ENCODE measurements at places on chromosomes 12 and 14. TPM values are rescaled to one million over a fixed set of nuclear protein-coding genes. Genes with fewer than 3 reads are reported as not detected.

SERPINA1 gene
- total RNA-seq = 6.0 TPM

RPS6KL1 gene
- 19.8 TPM for total RNA-seq

HOXC12 gene
- total RNA-seq = not detected

TDRD9 gene
- total RNA-seq = 3.3 TPM

TRPV4 gene
- total RNA-seq = 0.46 TPM

LRP1-AS gene
- total RNA-seq = not detected

SMIM41 gene
- not detected for total RNA-seq

NTF3 gene
- 0.70 TPM for total RNA-seq

CD27 gene
- not detected for total RNA-seq

COX8C gene
- 0.67 TPM for total RNA-seq

FOXG1 gene
- not detected for total RNA-seq

TAS2R46 gene
- total RNA-seq = 0.78 TPM

SERPINA6 gene
- total RNA-seq = not detected

LMO3 gene
- total RNA-seq = 0.38 TPM

RFX4 gene
- not detected for total RNA-seq

CCDC198 gene
- total RNA-seq = not detected

KRT5 gene
- not detected for total RNA-seq

SERPINA12 gene
- not detected for total RNA-seq

LTB4R gene
- 1.8 TPM for total RNA-seq

NXPH4 gene
- total RNA-seq = 20.0 TPM

TGM1 gene
- 0.48 TPM for total RNA-seq

GCN1 gene
- total RNA-seq = 39.8 TPM

NELL2 gene
- total RNA-seq = 1.3 TPM

ANO4 gene
- 0.30 TPM for total RNA-seq

POU6F1 gene
- 9.1 TPM for total RNA-seq

DNAI7 gene
- 0.38 TPM for total RNA-seq

VWF gene
- total RNA-seq = 350 TPM

HOXC5 gene
- not detected for total RNA-seq

RNF212B gene
- total RNA-seq = not detected

SETD3 gene
- 135 TPM for total RNA-seq

HNRNPA1 gene
- 439 TPM for total RNA-seq

NFYB gene
- 31.1 TPM for total RNA-seq

YLPM1 gene
- total RNA-seq = 40.8 TPM

GMFB gene
- total RNA-seq = 29.5 TPM

ENO2 gene
- total RNA-seq = 29.7 TPM

ARID2 gene
- 24.2 TPM for total RNA-seq

SLC8A3 gene
- 0.19 TPM for total RNA-seq

IL23A gene
- total RNA-seq = not detected

FOXN4 gene
- total RNA-seq = not detected

DNAJC22 gene
- 0.70 TPM for total RNA-seq

GPR137C gene
- total RNA-seq = 1.5 TPM

ADSS1 gene
- 114 TPM for total RNA-seq

Data from cardiac septum (tissue), 1 donor.